ENCODE measurements at places on chromosomes 16 and 17. TPM values are rescaled to one million over a fixed set of nuclear protein-coding genes. Genes with fewer than 3 reads are reported as not detected.

SLC6A2 gene
- total RNA-seq, result not detected

CLEC3A gene
- not detected for total RNA-seq

CSH2 gene
- total RNA-seq, result not detected

SECTM1 gene
- total RNA-seq, result 12.2 TPM

BCKDK gene
- total RNA-seq, result 38.5 TPM

OR2C1 gene
- total RNA-seq, result not detected

FOXL1 gene
- total RNA-seq, result not detected

WNT9B gene
- total RNA-seq, result not detected

MSL1 gene
- total RNA-seq, result 77.9 TPM

PRSS33 gene
- total RNA-seq, result not detected

ERI2 gene
- 25.0 TPM for total RNA-seq

GGA2 gene
- total RNA-seq, result 75.1 TPM

GINS2 gene
- total RNA-seq, result 67.8 TPM

PIK3R5 gene
- total RNA-seq, result 22.4 TPM

CDK3 gene
- 2.9 TPM for total RNA-seq

KRTAP9-2 gene
- total RNA-seq, result not detected

LPO gene
- not detected for total RNA-seq

KRT20 gene
- not detected for total RNA-seq

FOXJ1 gene
- total RNA-seq, result 0.29 TPM

IGF2BP1 gene
- 0.29 TPM for total RNA-seq

IL21R gene
- total RNA-seq, result 55.0 TPM

NPIPA8 gene
- total RNA-seq, result not detected
